Neural crest cell (in vitro differentiated cells): ENCODE measurements at places on chromosomes 7 and 10.

DNA sequence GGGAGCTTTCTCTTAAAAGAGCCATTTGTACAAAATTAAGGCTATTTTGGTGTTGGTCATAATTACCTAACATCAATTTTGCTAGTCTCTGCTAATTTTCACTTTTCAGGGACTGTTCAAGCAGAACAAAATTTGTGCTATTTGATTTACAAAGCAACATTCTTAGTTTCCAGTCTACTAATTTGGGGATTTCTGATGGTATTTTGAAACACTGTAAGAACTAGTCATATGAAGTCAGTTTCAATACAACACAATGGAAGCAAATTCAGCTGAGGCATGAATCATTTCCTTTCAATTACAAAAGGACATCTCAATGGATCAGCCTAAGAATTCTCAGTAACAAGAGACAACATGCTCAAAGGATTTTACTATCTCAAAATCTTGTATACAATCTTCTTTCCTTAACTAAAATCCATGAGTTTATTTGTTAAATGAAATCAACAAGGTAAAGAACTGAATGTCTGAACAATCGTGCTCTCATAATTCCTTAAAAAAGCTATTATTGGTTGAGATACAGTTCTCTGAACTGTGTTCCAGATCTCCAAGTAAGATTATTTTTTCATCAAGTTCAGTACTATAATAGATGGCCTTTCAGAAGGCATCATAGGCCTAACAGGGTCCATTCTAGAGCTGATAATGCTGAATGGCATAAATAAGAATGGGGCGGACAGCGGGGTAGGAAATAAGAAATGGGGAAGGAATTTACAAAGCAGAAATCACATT, 144.6 kb downstream of the NRCAM start:
- H3K4me3 ChIP-seq: no peak overlapping the region
- H3K4me1 ChIP-seq: peaks cover 68% of the 10 kb centered on the region
- no peaks in the 10 kb centered on the region for H3K27me3 ChIP-seq
- H3K36me3 ChIP-seq: peaks cover 2% of the 10 kb centered on the region
- DNase-seq: no peak
- H3K27ac ChIP-seq: no peak overlapping the region

GRCh38 chr7:34277016-34277802, 371.9 kb downstream of the BMPER start:
- no peak overlapping the region for H3K27ac ChIP-seq

DNA sequence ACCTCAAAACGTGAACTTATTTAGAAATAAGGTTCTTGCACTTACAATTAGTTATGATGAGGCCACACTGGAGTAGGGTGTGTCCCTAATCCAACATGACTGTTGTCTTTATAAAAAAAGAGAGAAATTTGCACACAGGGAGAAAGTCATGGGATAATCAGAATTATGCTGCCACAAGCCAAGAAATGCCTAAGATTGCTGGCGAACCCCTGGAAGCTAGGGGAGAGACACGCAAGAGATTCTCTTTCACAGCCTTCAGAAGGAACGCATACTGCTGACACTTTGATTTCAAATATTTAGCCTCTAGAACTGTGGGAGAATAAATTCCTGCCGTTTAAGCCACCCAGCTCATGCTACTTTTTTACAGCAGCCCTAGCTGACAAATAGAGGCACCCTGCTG, 138.3 kb downstream of the CCDC71L start:
- H3K36me3 ChIP-seq: no peaks in the 10 kb centered on the region
- no peak overlapping the region for H3K27ac ChIP-seq
- no peaks in the 10 kb centered on the region for H3K4me1 ChIP-seq
- H3K27me3 ChIP-seq: peaks cover 17% of the 10 kb centered on the region
- H3K4me3 ChIP-seq: no peak overlapping the region

DNA sequence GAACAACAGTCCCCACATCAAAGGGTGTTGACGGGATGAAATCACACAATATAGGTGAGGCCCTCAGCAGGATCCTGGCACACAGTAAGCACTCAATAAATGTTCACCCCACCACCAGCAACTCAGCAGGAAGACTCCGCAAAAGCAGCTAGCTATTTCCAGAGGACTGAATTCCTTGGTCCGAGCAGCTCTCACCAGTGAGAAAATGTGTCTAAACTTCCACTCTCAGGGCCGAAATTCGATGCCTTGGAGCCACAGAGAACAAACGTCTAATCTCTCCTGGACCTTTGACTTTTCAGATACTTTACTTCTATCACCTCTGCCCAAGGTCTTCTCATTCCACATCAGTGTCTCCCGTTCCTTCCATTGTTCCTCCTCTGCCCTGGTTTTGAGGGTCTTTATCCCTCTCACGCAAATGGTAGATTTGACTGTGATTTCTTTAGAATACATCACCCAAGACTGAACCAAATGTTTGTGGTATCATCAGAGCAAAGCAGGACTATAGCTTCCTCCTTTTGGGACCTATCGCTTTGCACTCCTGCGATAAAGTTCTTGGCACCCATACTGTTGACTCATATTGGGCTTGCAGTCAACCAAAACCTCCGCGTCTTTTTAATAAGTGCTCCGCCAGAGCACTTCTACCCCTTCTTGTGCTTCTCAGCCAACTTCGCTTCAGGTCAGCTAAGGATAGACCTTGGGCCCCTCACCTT, 903 bp upstream of the NT5C2 start:
- no peaks in the 10 kb centered on the region for H3K36me3 ChIP-seq
- no peak for DNase-seq
- peak overlapping the region; percentile 91 for H3K4me3 ChIP-seq
- H3K4me1 ChIP-seq: peaks cover 36% of the 10 kb centered on the region

DNA sequence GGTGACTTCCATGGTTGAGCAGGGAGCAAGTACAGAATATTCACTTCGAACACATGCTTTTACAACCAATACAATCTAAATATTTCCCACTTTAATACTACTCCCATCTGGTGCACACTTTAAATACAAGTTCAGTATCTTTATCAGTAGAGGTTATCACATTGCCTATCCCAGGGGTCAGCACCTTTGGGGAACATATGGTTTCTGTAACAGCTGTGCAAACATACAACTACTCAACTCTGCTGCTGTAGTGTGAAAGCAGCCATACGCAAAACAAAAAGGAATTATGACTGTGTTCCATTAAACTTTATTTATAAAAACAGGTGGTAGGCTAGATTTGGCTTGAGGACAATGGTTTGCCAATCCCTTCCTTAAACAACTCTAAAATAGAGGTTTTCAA, 157.5 kb downstream of the XPNPEP1 start:
- DNase-seq: no peak
- no peaks in the 10 kb centered on the region for H3K4me1 ChIP-seq
- H3K27me3 ChIP-seq: no peaks in the 10 kb centered on the region
- H3K27ac ChIP-seq: no peak overlapping the region

GRCh38 chr7:17807242-17807641, 133.1 kb downstream of the SNX13 start:
- no peaks in the 10 kb centered on the region for H3K27me3 ChIP-seq

GRCh38 chr10:103049237-103049636, 131.1 kb downstream of the CNNM2 start:
- peaks cover 19% of the 10 kb centered on the region for H3K4me1 ChIP-seq
- no peaks in the 10 kb centered on the region for H3K36me3 ChIP-seq
- H3K4me3 ChIP-seq: no peak overlapping the region
- DNase-seq: no peak
- no peaks in the 10 kb centered on the region for H3K27me3 ChIP-seq
- no peak overlapping the region for H3K27ac ChIP-seq

- no peaks in the 10 kb centered on the region for H3K27me3 ChIP-seq
- peaks cover 2% of the 10 kb centered on the region for H3K36me3 ChIP-seq
- H3K4me1 ChIP-seq: peaks cover 18% of the 10 kb centered on the region
- H3K4me3 ChIP-seq: peak overlapping the region; percentile 31
- no peak overlapping the region for H3K27ac ChIP-seq
These were observed 2.9 kb downstream of the ZNF511 start for GRCh38 chr10:133311570-133311969.

GRCh38 chr7:30553141-30553540, 41.5 kb upstream of the GARS1 start:
- no peak overlapping the region for H3K4me3 ChIP-seq
- H3K4me1 ChIP-seq: peaks cover 18% of the 10 kb centered on the region
- no peaks in the 10 kb centered on the region for H3K27me3 ChIP-seq
- no peak for DNase-seq
- H3K27ac ChIP-seq: no peak overlapping the region
- H3K36me3 ChIP-seq: peaks cover 12% of the 10 kb centered on the region

GRCh38 chr10:120400601-120401000, 56.4 kb upstream of the PLPP4 start:
- no peak overlapping the region for H3K4me3 ChIP-seq
- no peaks in the 10 kb centered on the region for H3K36me3 ChIP-seq
- no peak for DNase-seq
- H3K4me1 ChIP-seq: no peaks in the 10 kb centered on the region

- H3K4me1 ChIP-seq: peaks cover 2% of the 10 kb centered on the region
- H3K4me3 ChIP-seq: no peak overlapping the region
- DNase-seq: no peak
- no peaks in the 10 kb centered on the region for H3K27me3 ChIP-seq
These were observed 212.2 kb downstream of the CUX1 start for GRCh38 chr7:102029616-102030015.

- no peaks in the 10 kb centered on the region for H3K36me3 ChIP-seq
- H3K4me3 ChIP-seq: no peak overlapping the region
- H3K27me3 ChIP-seq: no peaks in the 10 kb centered on the region
- no peak for DNase-seq
- H3K27ac ChIP-seq: no peak overlapping the region
- peaks cover 13% of the 10 kb centered on the region for H3K4me1 ChIP-seq
These were observed 558.2 kb upstream of the PFKP start for GRCh38 chr10:2509081-2509531.

DNA sequence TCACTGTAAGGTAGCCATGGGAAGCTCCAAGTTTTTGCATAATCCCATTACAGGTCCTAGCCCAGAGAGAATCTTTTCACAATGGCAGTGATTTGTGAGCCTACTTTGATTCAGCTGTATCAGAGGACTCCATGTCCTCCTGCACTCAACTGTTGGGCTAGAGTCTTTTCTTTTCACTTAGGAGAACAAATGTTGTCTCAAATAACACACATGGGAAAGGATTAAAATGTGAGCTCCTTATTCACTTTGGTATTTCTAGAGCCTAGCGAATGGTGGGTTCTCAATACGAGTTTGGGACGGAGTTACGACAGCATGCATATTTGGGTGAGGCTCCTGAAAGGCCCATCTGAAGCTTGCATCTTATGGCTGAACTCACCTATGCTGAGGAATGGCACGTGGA, 183.5 kb upstream of the STEAP4 start:
- H3K4me1 ChIP-seq: no peaks in the 10 kb centered on the region
- no peaks in the 10 kb centered on the region for H3K27me3 ChIP-seq
- H3K36me3 ChIP-seq: no peaks in the 10 kb centered on the region
- no peak overlapping the region for H3K4me3 ChIP-seq
- no peak for DNase-seq

DNA sequence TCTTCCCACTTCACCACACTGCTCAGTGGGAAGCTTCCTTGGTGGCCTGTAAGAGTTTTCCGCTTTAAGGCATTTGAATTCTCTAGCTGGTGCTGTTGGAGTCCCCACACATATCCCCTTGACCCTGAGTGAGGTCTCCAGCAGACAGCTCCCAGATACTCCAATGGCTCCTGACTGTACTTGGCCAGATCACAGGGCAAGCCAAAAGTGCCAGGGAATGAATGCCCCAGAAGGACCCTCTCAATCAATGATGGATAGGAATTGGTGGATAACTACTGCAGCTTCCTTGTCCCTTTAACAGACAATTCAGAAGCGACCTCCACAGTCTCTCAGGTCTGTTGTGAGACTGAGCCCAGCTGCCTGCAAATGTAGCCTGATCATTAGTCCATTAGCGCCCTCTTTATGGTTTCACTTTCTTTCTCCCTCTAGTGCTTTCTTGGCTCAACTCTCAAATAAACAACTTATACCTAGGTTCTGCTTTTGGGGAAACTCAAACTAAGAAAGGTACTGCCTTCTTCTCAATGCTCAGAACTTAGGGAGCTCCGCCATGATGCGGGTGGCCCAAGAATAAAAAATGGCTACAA, 283.0 kb downstream of the TCF7L2 start:
- H3K36me3 ChIP-seq: no peaks in the 10 kb centered on the region
- DNase-seq: no peak
- H3K27ac ChIP-seq: no peak overlapping the region
- H3K4me1 ChIP-seq: peaks cover 12% of the 10 kb centered on the region
- H3K27me3 ChIP-seq: no peaks in the 10 kb centered on the region
- no peak overlapping the region for H3K4me3 ChIP-seq

DNA sequence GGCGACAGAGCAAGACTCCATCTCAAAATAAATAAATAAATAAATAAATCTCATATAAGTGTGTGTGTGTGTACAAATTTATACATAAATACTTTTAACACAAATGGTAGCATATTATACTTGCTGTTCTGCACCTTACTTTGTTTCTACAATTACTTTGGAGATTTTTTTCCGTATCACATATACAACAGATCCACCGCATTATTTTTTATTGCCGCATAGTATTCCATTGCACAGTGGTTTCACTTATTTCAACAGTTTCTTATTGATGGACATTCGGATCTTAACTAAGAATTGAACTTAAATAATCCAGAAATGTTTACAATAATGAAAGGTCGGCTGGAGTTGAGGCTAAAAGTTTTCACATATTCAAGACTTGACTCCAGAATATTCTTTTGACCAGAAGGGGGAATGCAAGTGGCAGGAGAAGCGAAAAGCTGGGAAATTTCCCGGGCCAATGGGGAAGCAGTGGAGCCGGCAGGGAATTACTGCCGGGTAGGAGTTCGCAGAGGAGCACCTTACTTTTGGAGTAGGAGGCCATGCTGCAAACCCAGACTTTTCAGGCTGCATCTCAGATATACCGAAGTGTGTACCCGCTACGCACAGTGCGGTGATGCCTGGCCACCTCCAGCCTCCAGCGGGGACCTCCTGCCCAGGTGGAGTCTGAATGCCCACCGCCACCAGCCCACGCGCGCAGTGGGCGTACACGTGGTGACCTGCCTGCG, 415 bp upstream of the CNNM1 start:
- no peak for DNase-seq
- peak overlapping the region; percentile 84 for H3K4me3 ChIP-seq
- H3K27ac ChIP-seq: no peak overlapping the region
- peaks cover 65% of the 10 kb centered on the region for H3K27me3 ChIP-seq
- peaks cover 7% of the 10 kb centered on the region for H3K4me1 ChIP-seq

DNA sequence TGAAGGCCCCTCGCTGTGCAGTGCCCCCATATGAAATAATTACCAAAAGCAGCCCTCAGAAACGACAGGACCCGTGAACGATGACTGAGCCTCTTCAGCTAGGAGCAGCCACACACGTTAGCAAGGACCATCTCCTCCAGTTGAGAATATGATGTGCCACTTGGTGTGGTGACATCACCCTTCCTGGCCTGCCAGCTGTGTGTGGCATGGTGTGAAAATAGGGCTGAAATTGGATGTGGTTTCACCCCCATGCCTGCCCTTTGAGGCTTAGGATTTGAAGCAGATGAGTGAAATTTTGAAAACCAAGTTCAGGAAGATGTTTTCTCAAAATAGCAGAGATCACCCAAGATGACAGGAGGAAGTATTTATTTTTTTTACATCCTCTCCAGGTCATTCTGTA, 49.1 kb upstream of the BTBD16 start:
- H3K4me1 ChIP-seq: no peaks in the 10 kb centered on the region
- peaks cover 2% of the 10 kb centered on the region for H3K36me3 ChIP-seq
